ENCODE measurements at places on chromosomes 11 and 22.

GRCh38 chr11:66904561-66904960 lies 47.7 kb downstream of the LRFN4 start:
- DNase-seq, result peak; percentile 48

DNA sequence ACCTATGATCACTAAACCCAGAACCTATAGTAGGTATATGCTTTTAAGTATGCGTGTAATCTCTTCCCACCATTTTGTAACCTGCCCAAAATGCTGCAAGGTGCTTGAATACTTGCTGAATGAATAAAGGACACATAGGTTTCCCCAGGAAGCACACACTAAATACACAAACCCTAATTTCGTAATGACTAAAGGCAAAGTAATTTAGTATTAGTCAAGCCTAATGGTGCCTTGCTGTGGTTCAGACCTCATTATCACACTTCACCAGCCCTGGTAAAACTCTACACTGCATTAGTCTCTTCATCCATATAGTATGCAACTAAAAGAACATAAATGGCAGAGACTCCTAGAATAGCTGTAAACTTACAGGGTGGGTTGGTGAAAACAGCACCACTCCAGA lies 289.0 kb upstream of the PITPNB start:
- DNase-seq, result peak; percentile 34

GRCh38 chr11:64449381-64450167 lies 90.6 kb downstream of the RPS6KA4 start:
- peak; percentile 92 for DNase-seq

DNA sequence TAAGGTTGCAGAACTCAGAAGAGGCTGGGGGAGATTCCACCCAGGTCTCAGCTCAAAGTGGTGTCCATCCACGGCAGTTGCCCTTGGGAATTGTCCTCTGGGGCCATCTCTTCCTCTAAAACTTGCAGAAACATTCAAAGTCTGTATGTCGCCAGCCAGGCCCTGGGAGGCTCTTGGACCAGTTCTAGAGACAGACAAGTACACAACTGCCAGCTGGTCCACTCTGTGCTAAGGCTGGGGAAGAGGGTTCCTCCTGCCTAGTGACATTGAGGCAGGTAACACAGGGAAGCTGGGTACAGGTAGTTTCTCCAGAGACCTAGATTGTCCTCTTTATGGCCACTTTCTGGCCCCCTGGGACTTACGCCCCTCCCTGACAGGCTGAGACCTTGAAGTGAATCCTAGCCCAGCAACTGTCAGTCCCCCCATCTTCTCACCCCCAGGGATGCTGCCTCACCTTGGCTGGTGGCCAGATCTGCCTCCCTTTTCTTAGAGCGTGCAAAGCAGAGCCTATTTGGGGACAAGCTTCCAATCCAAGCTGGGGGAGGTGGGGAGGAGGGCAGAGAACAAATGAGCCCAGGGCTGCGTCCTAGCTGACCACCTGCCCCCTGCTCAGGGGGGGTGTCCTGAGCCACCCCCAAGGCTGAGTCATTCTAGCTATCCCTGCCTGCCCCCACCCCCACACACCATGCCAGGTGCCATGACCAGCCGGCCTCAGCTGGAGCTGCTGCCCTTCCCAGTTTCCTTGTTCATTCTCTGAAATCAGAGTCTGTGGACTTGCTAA lies 8.4 kb downstream of the FAM83F start:
- DNase-seq, result no peak

DNA sequence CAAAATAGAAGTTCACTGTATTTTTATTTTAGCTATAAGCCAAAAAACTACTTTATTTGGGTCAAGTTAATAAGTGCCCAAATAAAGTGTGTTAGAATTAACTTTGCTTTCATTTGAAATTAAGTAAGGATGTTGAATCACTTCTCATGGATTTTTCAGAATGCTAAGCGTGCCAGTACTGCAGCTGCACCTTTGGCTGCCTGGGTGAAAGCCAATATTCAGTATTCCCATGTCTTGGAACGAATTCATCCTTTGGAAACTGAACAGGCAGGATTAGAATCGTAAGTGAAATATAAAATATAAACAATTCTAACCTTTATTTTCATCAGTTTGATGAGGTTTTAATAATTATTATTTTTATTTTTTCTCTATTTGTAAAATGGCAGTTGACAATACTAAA lies 113.6 kb downstream of the DYNC2H1 start:
- no peak for DNase-seq

DNA sequence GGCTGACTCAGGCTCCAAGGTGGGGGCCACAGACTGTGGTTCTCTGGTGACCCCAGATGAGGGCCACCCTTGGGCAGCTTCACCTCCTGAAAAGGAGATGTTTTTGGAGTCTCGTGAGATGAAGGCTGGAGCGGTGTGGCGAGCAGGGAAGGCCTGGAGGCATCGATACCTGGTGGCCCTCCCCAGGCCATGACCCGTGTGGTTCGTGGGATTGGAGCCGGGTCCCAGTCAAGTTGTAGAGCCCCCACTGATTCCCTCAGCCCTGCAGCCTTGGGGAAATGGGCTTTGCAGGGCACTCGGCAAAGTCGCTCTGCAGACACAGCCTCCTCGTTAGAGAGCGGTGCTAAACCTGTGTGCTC lies 1083.4 kb downstream of the BRD1 start:
- DNase-seq, result no peak

- no peak for DNase-seq
Observed at GRCh38 chr11:115552151-115552772, 48.0 kb upstream of the CADM1 start.

DNA sequence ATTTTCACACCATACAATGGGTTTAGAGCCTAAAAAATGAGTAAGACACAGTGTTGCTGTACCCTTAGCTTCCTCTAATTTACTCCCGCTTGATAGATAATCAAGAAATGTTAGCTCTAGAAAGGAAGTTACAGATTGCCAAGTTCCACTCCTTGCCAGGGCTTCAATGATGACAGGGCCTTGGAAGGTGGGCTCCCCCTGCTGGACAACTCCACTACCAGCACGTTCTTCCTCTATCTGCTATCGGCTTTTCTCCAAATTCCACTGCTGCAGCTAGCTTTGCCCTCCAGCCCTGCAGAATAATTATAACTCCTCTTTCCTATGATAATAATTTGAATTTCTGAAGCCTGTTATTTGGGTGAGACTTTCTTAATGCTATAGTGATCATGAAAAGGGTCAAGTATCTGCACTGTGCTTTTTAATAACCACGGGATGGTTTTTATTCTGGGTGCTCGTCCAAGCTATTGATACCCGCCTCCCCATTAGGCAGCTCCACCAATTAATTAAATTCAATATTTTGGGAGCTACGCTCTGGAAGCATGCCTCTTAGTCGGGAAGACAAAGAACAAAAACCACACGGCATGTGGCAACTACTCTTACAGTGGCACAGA lies 9.0 kb downstream of the SYN3 start:
- peak; percentile 44 for DNase-seq

DNA sequence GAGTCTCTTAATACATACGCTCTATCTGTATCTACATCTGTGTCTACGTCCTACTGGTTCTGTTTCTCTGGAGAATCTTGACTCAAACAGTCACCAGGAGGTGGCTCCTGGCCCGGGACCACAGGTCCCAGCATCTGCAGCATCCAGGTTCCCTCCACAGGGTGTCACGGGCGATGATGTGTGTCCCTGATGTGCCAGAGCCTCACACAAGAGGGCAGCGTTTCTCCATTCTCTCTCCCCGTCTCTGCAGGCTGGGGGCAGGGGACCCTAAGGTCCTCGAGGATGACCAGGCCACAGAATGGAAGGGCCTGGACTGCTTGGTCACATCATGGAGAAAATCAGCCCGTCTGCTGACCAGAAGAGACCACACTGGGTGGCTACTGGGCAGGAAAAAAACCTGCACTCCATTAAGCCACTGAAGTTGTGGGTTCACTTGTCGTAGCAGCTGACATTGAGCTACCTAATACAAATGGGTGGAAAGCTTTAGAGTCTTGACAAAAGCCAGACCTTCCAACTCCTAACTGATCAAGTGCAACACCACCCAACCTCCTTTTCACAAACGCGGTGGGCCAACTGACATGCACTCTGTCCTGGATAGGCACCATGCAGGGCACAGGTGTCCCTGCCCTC lies 392.5 kb downstream of the CTTN start:
- DNase-seq, result no peak

DNA sequence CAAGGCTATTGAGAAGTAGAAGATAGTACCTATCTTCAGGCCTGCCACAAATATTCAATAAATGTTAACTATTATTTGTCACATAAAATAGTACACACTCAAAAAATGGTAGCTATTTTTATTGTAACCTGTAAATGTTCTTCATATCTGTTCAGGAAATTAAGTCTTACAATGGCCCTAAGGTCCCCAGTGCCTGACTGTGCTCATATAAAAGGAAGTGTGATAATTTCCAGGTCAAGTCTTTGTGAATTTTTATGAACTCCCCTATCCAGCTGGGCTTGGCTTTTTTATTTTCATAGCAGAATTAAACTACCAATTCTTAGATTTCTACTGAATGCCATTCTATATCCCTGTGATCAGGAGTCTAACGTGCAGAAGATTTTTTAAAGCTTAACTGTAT lies 284.2 kb upstream of the PITPNB start:
- no peak for DNase-seq

GRCh38 chr22:27866135-27867084 lies 52.6 kb downstream of the PITPNB start:
- DNase-seq, result peak; percentile 85

DNA sequence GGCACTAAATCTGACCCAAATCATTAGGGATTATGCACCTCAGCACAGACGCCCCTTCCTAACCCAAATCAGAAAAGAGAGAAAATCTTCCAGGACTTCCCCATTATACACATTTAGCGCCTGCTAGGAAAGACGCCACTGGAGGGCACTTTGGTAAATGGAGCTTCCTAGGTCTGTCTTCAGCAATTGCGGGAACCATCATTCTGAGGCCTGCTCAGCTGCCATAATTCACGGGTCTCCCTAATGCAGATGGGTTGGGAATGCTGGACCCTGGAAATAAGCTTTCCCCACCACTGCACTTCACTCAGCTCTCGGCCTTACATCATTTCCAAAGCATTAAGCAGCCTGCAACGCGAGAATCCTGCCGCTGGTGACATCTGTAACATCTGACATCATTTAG lies 86.2 kb upstream of the OPCML start:
- DNase-seq, result no peak

GRCh38 chr11:45730014-45730413 lies 64.6 kb upstream of the CHST1 start:
- no peak for DNase-seq

DNA sequence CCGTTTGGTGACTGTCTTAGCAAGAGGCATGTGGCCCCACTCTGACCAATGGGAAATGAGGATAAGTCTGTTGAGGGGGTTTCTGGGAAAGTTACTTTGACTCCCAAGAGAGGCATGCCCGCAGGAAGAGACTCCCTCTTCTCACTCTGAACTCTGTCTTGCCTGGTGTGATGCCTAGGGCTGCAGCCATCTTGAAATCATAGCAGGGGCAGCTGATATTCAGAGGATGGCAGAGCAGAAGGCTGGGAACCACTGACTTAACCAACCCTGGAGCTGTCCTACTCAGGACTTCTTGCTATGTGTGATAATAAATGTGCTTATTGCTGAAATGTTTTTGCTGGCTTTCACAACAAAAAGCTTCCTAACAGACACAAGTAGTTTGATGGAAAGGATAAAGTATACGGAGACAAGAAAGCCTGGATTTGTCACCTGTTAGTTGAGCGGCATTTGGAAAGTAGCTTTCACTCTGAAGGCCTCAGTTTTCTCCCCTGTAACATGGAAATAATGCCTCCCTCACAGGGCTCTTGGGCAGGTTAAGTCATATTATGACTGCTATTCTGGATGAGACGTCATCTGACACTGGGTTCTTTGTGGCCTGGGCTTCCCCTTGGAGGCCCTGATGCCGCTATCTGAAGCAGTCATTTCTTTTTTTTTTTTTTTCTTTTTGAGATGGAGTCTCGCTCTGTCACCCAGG lies 128.5 kb downstream of the CEP164 start:
- no peak for DNase-seq

GRCh38 chr22:39489094-39490068 lies 12.7 kb upstream of the MIEF1 start:
- DNase-seq, result no peak

DNA sequence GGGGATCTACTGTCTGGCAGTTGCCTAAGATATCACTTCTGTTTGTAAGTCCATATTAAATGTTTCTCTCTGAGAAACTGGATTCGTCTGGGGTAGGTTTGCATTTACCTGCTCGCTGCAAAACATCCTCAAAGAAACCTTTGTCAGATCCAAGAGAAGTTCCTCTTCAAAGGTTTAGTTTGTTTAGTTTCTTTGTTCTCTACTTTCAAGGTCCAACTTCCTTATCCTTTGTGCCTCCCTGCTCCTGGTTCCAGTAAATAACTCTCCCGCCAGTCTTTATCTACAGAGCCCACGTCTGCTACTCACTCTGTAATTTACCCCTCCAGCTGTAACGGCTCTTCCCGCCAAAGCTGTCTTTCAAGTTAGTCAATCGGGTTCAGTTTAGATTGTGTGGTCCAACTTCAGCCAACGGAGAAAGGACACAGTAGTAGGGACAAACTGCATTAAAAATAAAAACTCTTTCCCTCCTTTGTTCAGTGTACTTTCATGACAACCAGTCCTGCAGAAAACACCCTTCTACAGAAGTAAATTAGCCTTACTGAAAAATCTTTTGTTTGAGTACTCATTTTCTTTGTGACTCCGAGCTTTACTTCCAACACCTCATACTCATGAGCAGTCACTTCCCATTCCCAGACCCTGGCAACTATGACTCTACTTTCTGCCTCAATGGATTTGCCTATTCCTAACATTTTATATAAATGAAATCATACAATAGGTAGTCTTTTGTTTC lies 41.0 kb downstream of the TMPRSS5 start:
- DNase-seq, result peak; percentile 68

DNA sequence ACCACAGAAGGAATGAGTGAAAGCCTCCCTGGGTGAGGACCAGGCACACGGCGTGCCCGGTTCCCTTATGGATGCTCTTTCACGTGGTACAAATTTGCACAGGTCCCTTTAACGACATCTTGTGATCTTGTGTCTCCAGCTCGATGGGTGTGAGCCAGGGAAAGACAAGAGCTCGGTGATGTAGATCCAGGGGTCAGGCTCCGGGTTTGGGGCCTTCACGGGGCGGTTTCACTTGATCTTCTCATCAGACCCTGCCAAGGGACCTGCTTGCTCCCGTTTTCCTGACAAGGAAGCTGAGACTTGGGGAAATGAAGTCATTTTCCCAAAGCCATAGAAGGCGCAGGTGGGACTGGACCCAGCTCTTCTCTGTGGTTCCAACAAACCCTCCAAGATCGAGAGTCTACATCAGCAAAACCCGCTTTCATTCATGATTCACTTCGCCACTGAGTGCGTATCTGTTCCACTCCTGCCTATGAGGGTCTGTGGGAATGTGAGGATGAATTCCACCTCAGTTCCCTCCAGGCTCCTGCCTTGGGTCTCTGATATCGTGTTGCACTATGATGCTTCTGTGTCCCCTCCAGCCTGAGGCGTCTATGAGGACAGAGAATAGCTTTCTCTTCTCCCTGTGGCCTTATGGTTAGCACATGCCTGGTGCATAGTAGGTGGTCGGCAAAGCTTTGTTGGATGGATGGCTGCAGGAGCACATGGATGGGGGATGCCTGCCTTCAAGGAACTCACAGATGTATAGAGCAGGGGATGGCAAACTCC lies 45.0 kb upstream of the ANO1 start:
- no peak for DNase-seq

- peak; percentile 59 for DNase-seq
Observed at GRCh38 chr11:43825217-43825816, 55.3 kb upstream of the ALKBH3 start.

Data from PC-3 (cell line).